Daoy (cell line): ENCODE measurements at places on chromosomes 4 and X. TPM values are rescaled to one million over a fixed set of nuclear protein-coding genes. Genes with fewer than 3 reads are reported as not detected.

DNA sequence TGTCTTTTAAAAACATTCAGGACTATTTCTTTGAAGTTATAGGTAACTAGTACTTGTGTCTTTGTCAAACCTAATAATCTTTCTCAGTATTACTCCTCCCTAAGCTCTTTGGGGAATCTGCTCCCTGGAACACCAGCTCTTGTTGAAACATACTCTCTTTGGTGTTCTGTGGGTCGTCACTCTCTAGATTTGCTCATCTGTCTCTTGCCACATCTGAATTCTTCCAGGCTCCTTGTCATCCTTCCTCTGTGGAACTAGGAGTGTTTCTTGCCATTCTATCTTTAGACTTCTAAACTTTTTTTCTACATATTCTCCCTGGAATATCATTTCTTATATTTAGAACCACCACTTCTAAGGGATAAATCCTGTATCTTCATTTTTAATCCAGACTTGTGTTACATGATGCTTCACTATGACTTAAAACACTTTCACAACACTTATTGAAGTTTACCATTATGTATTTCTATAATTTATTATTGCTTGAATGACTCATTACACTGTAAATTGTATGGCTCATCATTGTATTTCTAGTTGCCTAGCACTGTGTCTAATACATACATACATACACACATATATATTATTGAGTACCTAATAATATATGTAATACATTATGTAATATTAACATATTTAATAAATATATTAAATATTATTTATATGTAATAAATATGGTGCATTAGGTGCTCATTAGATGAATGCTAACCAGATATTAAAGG lies 186.1 kb downstream of the TMA16 start:
- DNase-seq: no peak

DNA sequence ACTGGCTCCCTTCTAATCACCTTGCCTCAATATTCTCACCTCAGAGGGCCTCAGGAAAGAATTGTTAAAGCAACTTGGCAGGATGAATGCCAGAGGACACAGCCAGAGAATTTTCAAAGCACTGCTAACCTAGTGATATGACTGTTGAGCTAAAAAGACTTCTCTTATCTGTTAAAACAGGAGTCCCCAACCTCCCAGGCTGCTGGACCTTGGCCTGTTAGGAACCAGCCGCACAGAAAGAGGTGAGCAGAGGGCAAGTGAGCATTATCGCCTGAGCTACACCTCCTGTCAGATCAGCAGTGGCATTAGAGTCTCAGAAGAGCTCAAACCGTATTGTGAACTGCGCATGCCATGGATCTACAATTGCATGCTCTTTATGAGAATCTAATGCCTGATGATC lies 1.7 kb upstream of the KCNE5 start:
- DNase-seq: no peak

DNA sequence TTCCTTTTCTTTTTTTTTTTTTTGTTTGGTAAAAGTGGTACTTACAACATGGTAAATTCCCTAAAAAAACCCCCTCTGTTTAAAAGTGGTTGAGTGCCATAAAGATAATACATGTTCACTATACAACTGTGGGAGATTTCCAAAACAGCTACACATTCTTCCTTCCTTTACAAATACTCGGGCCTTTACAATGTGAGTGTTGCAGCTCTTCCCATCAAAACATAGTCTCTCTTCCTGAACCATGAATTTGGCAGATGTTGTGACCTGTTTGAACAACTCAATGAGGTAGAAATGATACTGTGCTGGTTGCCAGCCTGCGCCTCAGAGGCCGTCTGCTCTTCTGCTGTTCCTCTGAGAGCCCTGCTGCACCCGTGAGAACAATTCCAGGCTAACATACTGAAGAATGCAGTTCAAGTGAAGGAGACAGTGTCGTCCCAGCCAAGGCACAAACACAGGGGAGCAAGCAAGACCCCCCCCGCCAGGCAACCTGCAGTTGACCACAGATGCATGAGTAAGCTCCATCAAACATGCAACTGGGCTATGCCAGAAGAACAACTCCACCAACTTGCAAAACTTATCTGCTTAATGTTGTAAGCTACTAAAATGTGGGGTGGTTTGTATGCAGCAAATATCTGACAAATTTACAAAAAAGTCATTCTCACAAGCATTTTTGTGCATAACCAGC lies 645.0 kb downstream of the PCDH7 start:
- DNase-seq: no peak

GRCh38 chr4:143254491-143255226 lies 69.9 kb downstream of the USP38 start:
- no peak for DNase-seq

DNA sequence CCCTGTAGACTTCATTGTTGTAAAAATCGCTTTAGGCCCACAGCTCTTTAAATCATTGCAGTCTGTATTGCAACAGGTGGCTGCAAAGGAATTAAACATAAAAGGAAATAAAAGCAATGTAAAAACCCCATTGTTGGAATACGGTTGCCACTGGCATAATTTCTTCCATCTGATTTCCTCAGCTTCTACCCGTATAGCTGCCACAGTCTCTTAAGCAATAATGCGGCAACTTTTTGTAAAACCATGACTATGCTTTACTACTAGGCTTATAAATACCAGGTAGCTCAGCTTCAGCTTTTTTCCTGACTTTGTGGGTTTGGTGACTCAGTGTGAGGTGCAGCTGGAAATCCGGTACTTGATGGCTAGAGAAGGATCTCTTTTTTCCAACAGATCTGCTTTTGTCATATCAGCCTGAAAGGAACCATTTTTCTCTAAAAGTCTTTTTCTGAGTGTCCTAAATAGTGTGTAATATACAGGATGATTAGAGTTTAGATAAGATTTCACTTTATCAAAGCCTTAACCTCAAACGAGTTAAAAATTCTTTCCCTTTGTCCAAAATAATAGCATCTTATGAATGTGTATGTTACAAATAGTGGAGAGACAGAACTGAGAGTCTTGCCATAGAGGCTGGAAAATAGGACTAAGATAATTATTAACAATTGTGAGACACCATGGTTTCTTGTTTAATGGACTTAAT lies 268.0 kb downstream of the ADGRL3 start:
- DNase-seq: peak; percentile 49

DNA sequence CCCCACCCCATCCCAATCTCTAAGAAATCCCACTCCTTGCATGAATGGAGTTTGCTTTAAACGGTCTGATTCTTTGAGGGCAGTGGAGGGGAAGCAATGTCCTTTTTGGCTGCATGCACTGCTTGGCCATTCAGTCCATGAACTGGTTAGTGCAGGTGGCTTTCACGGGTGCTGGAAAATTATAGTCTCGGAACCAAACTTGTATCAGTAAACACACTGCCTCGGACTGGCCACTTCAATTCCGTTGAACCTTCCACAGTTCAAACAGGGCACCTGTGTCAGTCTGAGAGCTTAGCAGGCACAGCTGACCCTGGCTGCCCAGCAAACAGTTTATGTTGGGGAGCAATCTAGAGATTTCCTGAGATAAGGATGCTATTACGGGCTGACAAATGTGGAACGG lies 255.6 kb downstream of the DHX15 start:
- no peak for DNase-seq

GRCh38 chrX:38276089-38276488 lies 51.2 kb downstream of the RPGR start:
- no peak for DNase-seq

DNA sequence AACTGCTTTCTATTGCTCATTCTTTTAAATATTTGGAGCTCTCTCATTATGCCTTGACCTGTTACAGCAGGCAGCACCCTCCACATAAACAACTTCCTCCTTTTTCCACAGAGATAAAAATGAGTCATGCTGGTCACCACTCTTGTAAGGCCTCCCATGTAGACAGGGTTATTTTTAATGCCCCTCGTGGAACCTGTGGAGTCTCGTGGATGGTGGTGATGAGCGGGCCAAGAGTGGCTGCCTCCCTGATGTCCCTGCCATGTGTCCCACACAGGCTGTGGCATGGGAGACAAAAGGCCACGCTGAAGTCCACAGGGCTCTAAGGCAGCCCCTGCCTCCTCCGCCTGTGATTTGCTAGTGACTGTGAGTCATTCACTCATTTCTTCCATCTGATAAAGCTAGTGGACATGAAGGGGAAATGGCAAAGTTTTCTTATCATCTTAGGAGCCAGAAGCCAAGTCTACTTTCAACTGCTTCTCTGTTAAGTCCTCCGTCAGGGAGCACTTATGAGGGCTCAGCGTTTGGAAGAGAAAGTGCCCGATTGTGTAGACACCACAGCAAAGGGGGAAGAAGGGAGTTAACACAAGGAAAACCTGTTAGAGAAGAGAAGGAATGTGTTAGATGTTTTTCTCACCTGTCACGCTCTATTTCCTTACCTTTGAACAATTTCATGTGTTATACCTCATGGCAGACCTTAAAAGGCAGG lies 121.6 kb upstream of the FAT1 start:
- DNase-seq: peak; percentile 56

DNA sequence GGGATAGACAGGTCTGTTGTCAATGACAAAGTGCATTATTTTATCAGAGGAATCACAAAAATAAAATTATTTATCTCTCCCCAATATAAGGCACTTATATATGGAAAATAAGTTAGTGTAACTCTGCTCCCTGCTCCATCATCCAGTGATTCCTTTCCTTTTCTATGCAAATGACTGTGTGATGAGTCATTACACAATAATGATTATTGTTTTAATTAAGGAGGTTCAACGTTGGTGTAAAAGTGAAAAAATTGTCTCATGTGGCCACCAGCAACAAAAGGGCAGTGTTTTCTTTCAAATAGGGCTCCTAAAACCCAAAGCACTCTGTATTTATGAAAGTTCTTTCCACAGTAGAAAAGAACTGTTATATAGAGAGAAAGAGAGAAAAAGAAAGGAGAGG lies 16.7 kb downstream of the SLC7A11 start:
- no peak for DNase-seq

DNA sequence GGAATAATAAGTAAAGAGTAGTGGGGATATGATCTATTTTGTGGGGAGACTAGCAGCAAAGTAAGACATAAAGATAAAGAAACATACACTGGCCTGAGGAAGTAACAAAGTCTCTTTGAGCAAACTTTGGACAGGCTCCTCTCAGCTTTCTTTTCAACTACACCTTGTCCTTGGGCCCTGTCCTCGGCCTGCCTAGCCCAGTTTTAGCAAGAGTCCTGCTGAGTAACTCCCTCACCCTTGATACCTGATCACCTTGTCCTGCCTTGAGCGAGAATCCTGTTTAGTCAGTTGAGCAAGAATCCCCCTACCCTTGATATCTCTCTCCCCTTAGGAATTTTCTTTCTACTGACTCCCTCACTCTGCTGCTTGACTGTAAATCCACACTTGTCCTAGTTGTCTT lies 11.5 kb downstream of the HNRNPH2 start:
- DNase-seq: no peak

GRCh38 chrX:153609917-153610835 lies 11.2 kb upstream of the CCNQ start:
- peak; percentile 75 for DNase-seq

GRCh38 chrX:137031517-137032340 lies 2.1 kb downstream of the GPR101 start:
- peak; percentile 47 for DNase-seq

DNA sequence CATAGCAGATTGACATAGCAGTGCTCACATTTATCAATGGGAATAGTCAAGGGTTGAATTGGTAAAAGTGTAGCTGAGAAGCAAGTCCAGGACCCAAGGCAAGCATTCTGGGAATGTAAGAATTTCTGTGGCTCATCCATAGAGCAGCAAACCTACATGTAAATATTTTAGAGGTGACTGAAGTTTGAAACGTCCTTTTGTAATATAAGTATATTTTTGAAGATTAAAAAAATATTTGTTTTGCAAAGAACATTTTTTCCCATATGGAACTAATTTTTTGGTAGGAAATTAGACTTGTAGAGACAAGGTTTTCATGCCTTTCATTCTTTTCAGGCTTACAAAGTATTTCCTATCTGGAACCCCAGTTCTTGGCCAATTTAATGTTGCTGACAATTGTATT lies 104.0 kb downstream of the TEX13A start:
- DNase-seq: no peak

DNA sequence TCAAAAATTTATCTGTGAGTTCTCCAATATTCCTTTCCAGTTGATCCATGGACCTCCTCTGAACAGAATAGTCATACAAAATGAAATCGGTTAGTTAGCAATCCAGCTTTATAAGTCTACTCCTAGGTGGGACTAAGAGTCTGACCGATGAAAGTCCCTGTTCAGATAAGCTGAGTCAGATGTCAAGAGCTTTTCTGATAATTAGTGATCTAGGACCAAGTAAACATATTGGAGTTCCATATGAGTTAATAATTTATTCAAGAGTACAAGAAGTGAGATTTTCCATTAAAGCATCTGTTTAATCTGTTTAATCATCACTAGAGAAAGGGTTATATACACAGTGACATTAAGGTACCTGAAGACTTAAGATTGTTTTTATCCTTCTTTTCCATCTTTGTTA lies 74.7 kb downstream of the UGT8 start:
- DNase-seq: no peak

DNA sequence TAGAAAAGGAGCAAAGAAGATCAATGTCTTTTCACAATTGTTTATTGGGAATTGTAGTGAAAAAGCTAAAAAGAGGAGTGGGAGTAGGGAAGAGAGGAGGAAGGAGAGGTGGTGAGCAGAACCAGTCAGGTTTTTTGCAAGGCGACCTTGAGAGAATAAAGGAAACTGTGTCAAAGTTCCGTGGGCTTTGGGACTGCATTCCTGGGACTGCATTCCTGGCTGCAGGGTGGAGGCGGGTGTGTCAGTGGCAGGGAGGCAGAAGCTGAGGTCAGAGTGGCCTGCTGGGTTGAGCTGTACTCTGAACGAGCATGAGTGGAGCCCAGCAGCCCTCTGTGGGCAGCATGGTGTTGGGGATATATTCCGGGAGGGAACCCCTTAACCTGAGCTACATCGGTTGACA lies 66.8 kb upstream of the UCP1 start:
- DNase-seq: peak; percentile 26

- no peak for DNase-seq
Measured at GRCh38 chr4:11976726-11977263, 548.1 kb upstream of the HS3ST1 start.

GRCh38 chrX:107818900-107819521 lies 6.7 kb upstream of the MID2 start:
- DNase-seq: no peak

PDS5A gene
- 45.4 and 48.0 TPM in 2 replicates for total RNA-seq

GAB1 gene
- 5.3 and 6.7 TPM in 2 replicates for total RNA-seq

DRP2 gene
- total RNA-seq: 0.34 and 0.65 TPM in 2 replicates

SMIM14 gene
- 25.3 and 30.1 TPM in 2 replicates for total RNA-seq

CCDC120 gene
- 0.09 and 0.46 TPM in 2 replicates for total RNA-seq

RIPPLY1 gene
- total RNA-seq: not detected in 2 replicates

GAGE13 gene
- 12.3 and 21.8 TPM in 2 replicates for total RNA-seq

FAT1 gene
- total RNA-seq: 38.6 and 50.2 TPM in 2 replicates
